ENCODE measurements at places on chromosomes 4 and X.

DNA sequence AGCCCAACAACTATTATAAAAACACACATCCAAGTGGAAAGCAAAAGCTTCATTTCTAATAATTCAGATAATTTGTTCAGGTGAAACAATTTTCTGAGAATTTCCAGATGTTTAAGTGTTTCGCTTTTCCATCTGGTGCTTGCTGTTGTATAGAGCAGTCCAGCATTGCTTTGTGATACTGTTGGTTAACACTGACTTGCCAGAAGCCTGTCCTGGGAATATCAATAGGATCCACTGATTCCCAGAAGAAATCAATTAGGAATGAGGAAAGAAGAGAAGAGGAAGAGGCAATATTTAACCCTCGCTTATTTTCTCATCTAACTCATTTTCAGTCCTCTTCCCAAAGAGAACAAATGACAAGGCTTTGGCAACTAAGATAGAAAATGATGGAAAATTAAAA lies 94.9 kb upstream of the DDIT4L start:
- no peak for DNase-seq

DNA sequence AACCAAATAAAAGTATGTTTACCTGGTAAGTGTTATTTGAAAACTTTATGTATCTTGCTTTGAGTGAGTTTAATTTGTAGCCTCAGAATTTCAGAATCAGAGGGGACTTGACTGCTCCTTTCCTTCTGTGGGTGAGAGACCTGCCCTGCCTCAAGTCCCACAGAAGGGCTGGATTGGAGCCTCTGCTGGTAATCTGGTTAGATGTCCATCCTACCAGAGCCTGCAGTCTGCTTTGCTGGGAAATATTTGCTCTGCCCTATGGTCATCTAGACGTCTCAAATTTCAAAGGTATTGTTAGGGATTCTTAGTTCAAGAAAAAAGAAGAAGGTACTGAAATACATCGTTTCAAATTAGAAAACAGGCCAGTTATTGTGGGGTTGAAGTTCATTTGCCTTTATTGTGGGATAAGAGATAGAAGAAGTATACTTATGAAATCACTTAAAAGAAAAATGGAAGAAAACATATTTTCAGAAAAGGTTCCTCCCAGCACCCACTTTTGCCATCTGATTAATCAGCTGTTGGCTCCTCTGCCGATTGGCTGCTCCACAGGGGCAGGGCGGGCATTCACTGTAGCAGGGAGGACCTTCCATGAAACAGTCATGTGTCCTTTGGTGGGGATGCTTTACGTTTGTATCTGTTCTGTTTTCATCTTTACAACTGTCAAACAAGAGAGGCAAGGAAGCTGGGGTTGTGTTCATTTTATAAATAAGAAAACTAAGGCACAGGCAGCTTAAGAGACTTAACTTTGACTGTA lies 73.3 kb upstream of the TLR2 start:
- DNase-seq, result no peak

GRCh38 chr4:24991015-24991414 lies 39.7 kb downstream of the LGI2 start:
- DNase-seq, result peak; percentile 69

GRCh38 chrX:50430917-50431575 lies 39.6 kb downstream of the DGKK start:
- no peak for DNase-seq
